WTC11 (cell line): ENCODE measurements at places on chromosomes 16 and 17. TPM values are rescaled to one million over a fixed set of nuclear protein-coding genes. Genes with fewer than 3 reads are reported as not detected.

DNA sequence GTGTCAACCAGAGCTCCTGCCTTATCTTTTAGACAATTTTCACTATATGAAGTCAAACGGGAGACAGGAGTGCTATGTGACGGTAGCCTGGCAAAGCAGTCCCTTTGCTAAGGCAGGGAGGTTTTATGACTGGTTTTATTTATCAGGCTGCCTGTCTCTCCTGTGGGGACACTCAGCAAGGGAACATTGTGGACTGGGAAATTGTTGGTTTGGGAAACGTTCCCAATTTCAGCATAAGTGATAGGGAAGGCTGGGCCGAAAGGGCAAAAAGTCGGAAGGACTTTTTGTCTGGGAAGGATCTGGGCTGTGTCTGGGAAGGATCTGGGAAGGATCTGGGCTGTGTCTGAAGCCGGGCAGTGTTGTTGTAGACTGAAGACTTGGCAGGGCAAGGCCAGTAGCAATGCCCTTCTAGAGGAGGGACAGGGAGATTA, 211.2 kb downstream of the PARN start:
- no peak overlapping the region for H3K4me3 ChIP-seq
- H3K36me3 ChIP-seq, result peaks cover 14% of the 10 kb centered on the region
- DNase-seq, result no peak

GRCh38 chr16:12544477-12545296, 259.0 kb downstream of the CPPED1 start:
- no peaks in the 10 kb centered on the region for H3K36me3 ChIP-seq
- H3K27me3 ChIP-seq, result no peaks in the 10 kb centered on the region
- no peak overlapping the region for H3K4me3 ChIP-seq
- no peak for DNase-seq
- no peak overlapping the region for H3K27ac ChIP-seq

GRCh38 chr16:26070302-26071100, 378.7 kb downstream of the HS3ST4 start:
- H3K27ac ChIP-seq, result peak overlapping the region; percentile 86
- no peak for DNase-seq
- peaks cover 4% of the 10 kb centered on the region for H3K36me3 ChIP-seq
- peaks cover 28% of the 10 kb centered on the region for H3K4me1 ChIP-seq
- no peaks in the 10 kb centered on the region; the same call in 1 of the 2 replicates for H3K27me3 ChIP-seq

DNA sequence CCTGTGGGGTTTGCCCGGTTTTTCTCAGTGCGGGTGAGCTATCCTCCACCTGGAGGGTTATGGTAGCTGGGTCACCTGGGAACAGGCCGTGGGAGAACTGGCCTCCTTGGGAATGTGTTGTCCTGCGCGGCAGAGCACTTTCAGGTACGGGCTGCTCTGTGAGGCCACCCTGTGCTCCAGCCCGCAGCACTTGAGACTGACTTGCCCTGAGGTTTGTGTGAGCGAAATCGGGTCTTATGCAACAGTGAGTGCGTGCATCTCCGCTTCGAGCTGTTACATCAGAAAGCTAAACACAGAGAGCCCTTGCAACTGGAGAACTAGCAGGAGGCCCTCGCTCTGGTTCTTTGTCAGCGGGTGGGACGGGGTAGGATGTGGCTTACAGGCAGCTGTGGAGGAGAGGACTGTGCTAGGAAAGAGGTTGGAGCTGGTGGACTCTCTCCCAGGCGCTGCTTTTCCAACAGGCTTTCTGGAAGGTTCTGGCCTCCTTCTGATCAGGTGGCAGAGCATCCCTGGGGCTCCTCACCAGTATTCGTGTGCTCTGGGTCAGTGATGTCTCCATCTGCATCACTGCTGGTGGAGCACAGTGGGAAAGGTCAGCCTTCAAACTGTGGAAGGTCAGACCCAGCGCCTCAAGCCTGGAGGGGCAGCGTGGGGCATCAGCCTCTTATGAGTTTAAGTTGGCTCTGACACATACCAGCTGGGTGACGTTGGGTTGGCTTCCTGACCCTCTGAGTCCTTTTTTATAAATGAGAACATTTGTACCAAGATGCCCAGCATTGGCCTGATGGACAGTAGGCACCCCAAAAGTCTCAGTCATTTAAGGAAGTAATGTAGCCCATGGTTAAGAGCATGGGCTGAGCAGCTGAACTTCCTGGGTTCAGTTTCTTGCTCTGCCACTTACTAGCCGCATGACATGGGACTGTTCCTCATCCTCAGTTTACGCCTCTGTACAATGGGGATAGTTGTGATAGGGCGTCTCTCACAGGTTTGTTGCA, 76.3 kb downstream of the KSR1 start:
- H3K4me3 ChIP-seq, result no peak overlapping the region
- no peaks in the 10 kb centered on the region for H3K36me3 ChIP-seq

ODAD4 gene
- total RNA-seq, result 1.2 to 2.1 TPM (median 1.9 TPM) in 3 replicates

HES7 gene
- total RNA-seq, result 3.1 to 3.9 TPM (median 3.7 TPM) in 3 replicates
